ENCODE measurements at places on chromosomes 6 and 20.

GRCh38 chr6:134719911-134720310, 230.0 kb downstream of the ALDH8A1 start:
- no peak for DNase-seq

GRCh38 chr6:12608016-12608860, 108.3 kb upstream of the PHACTR1 start:
- no peak for DNase-seq

- no peak for DNase-seq
Observed at GRCh38 chr6:89269252-89269651, 45.8 kb downstream of the GABRR2 start.

DNA sequence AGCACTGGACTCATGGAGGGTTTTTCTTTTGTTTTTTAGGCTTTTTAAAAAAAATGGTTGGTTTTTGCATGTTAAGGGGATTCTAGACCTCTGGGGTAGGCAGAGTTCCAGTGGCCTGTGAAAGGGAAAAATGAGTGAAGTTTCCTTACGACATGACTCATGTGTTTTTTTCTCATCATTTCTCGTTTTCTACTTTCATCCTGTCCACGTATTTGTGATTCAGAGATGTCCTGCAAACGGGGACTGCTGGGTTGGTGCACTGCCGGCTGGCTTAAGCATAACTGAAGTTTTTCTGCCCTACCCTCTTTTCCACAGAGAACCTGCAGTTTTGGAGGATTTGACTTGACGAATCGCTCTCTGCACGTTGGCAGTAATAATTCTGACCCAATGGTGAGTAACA, 182.3 kb downstream of the SASH1 start:
- no peak for DNase-seq

DNA sequence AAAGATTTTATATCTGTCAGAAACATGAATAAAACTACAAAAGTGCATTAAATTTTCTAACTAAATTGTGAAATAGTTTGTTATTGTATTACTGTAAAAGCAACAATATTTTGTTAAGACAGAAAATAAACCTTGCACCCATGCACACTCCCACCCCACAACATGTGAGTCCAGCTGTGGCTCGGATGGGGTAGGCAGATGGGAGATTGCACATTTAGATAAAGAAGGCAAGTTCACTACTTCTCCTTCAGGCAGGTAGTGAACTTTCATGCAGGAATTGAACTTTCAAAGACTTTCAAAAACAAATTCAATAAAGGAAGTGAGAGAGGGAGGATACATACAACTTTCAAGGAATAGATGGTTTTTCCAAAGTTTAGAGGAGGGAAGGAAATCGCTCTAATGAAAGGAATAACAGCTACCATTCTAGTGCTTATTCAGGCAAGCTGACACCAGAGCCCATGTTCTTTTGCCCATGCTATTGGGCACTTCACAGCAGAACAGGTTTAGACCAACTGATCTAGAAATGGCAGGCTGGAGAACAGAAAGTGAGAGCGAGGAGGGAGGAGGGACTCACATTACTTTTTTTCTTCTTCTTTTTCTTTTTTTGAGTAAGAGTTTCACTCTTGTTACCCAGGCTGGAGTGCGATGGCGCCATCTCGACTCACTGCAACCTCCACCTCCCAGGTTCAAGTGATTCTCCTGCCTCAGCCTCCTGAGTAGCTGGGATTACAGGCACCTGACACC, 28.5 kb downstream of the SF3B5 start:
- no peak for DNase-seq

- DNase-seq, result no peak
Observed at GRCh38 chr20:61123751-61124368, 128.2 kb upstream of the CDH4 start.

GRCh38 chr20:36128463-36129159, 25.9 kb upstream of the EPB41L1 start:
- no peak for DNase-seq

DNA sequence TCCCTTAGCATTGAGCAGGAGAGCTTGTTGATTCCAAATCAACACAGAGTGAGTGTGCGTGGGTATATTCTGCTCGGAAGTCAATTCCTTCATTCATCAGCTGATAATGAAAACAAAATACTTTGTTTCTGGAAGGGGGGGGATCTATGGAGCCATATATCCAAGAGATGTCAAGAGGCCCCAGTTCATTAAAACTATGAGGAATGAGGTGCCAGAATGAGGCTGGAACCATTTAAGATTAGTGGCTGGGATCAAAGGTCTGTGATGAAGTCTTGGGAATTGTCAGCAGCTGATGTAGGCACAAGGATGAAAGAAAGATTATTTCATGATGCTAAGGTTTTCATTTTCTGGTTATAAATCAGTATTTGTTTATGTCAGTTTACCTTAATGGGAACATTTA, 30.5 kb upstream of the PLEKHG1 start:
- no peak for DNase-seq

DNA sequence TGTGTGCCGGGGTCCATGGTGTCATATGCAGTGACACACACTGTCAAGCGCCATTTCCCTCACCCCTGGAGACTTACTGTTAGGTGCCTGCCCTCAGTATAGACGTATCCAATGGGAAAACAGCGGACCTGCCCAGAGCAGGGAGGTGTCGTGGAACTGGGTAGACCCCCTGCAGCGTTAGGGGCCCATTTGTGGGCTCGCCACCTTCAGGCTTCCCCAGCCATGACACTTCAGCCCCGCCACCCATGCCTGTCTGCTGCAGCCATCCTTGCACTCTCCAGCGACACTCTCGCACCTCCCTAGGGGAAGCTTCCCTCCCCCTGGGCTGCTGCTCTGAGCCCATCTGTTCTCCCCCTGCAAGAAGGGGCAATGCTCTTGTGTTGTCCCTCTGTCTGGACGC, 43.2 kb downstream of the STK35 start:
- DNase-seq, result no peak

- no peak for DNase-seq
Observed at GRCh38 chr20:6502999-6503398, 264.5 kb upstream of the BMP2 start.

GRCh38 chr6:31621320-31621939, 915 bp downstream of the PRRC2A start:
- DNase-seq, result no peak

Measured in glomerular endothelial cell (primary cell).